ENCODE measurements at places on chromosomes 3 and 15. TPM values are rescaled to one million over a fixed set of nuclear protein-coding genes. Genes with fewer than 3 reads are reported as not detected.

GRCh38 chr3:34008836-34009809 lies 210.7 kb downstream of the PDCD6IP start:
- H3K36me3 ChIP-seq: no peaks in the 10 kb centered on the region
- no peaks in the 10 kb centered on the region for H3K4me1 ChIP-seq
- no peak overlapping the region for H3K4me3 ChIP-seq
- peaks cover 2% of the 10 kb centered on the region for H3K27me3 ChIP-seq
- no peak overlapping the region for H3K27ac ChIP-seq

ARMC8 gene
- 53.1 TPM for total RNA-seq

- no peak for DNase-seq
- H3K4me1 ChIP-seq: peaks cover 2% of the 10 kb centered on the region
- no peaks in the 10 kb centered on the region for H3K36me3 ChIP-seq
Measured at GRCh38 chr3:196694202-196694638, 17.8 kb downstream of the CEP19 start.

GRCh38 chr3:13884851-13885703 lies 5.2 kb upstream of the WNT7A start:
- peak; percentile 49 for DNase-seq
- H3K27me3 ChIP-seq: peaks cover 27% of the 10 kb centered on the region
- H3K36me3 ChIP-seq: no peaks in the 10 kb centered on the region
- H3K27ac ChIP-seq: no peak overlapping the region

KIF15 gene
- 42.3 TPM for total RNA-seq

FOXB1 gene
- 0.74 TPM for total RNA-seq

- peak overlapping the region; percentile 5 for H3K27ac ChIP-seq
- no peaks in the 10 kb centered on the region for H3K27me3 ChIP-seq
- no peak overlapping the region for H3K4me3 ChIP-seq
- peaks cover 37% of the 10 kb centered on the region for H3K36me3 ChIP-seq
- no peaks in the 10 kb centered on the region for H3K4me1 ChIP-seq
Measured at GRCh38 chr3:12579905-12580304, 23.0 kb downstream of the MKRN2 start.

RTF1 gene
- total RNA-seq: 38.1 TPM

GRCh38 chr15:72535911-72536310 lies 61.8 kb downstream of the ARIH1 start:
- H3K4me3 ChIP-seq: no peak overlapping the region
- no peak overlapping the region for H3K27ac ChIP-seq
- H3K27me3 ChIP-seq: no peaks in the 10 kb centered on the region
- H3K36me3 ChIP-seq: peaks cover 23% of the 10 kb centered on the region
- H3K4me1 ChIP-seq: peaks cover 23% of the 10 kb centered on the region

PTPRG gene
- not detected for total RNA-seq

GRCh38 chr3:144341471-144341870 lies 369.8 kb downstream of the DIPK2A start:
- H3K27me3 ChIP-seq: peaks cover 2% of the 10 kb centered on the region
- H3K4me3 ChIP-seq: no peak overlapping the region
- H3K27ac ChIP-seq: no peak overlapping the region
- H3K36me3 ChIP-seq: no peaks in the 10 kb centered on the region

MKRN3 gene
- 3.0 TPM for total RNA-seq

GRCh38 chr15:60000824-60001609 lies 3.1 kb upstream of the FOXB1 start:
- H3K4me1 ChIP-seq: peaks cover 62% of the 10 kb centered on the region
- peak overlapping the region; percentile 59 for H3K27ac ChIP-seq
- H3K4me3 ChIP-seq: peak overlapping the region; percentile 45
- peaks cover 88% of the 10 kb centered on the region for H3K27me3 ChIP-seq
- peaks cover 8% of the 10 kb centered on the region for H3K36me3 ChIP-seq

GRCh38 chr3:64895991-64896895 lies 208.4 kb upstream of the ADAMTS9 start:
- DNase-seq: no peak
- H3K27ac ChIP-seq: no peak overlapping the region
- H3K36me3 ChIP-seq: no peaks in the 10 kb centered on the region
- H3K27me3 ChIP-seq: no peaks in the 10 kb centered on the region
- no peak overlapping the region for H3K4me3 ChIP-seq

DNA sequence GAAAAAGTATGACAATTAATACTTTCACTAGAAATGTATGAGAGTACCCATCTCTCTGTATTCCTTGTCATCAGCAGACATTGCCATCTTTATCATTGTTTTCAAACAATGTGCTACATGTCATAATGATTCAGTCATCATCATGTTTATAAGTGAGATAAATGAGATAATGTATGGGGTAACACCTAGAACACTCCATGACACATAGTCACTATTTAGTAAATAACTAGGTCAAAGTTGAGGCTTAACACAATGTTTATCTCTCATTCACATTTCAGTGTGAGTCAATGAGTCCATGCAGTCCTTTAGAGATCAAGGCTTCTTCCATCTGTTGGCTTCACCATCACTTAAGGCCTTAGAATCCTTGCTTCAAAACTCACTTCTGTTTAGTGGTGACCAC lies 70.0 kb downstream of the NLGN1 start:
- no peaks in the 10 kb centered on the region for H3K36me3 ChIP-seq
- no peaks in the 10 kb centered on the region for H3K27me3 ChIP-seq
- no peaks in the 10 kb centered on the region for H3K4me1 ChIP-seq
- DNase-seq: no peak
- no peak overlapping the region for H3K27ac ChIP-seq

ELP6 gene
- 39.8 TPM for total RNA-seq

CP gene
- not detected for total RNA-seq

- peak overlapping the region; percentile 35 for H3K4me3 ChIP-seq
- peaks cover 3% of the 10 kb centered on the region for H3K36me3 ChIP-seq
- peaks cover 26% of the 10 kb centered on the region for H3K4me1 ChIP-seq
- no peaks in the 10 kb centered on the region for H3K27me3 ChIP-seq
Measured at GRCh38 chr3:170007031-170007663, 30.6 kb upstream of the GPR160 start.

- peaks cover 23% of the 10 kb centered on the region for H3K36me3 ChIP-seq
- peak overlapping the region; percentile 95 for H3K27ac ChIP-seq
- DNase-seq: no peak
- H3K4me1 ChIP-seq: peaks cover 64% of the 10 kb centered on the region
- peak overlapping the region; percentile 97 for H3K4me3 ChIP-seq
- H3K27me3 ChIP-seq: no peaks in the 10 kb centered on the region
Measured at GRCh38 chr15:63192619-63193206, 3.3 kb downstream of the RAB8B start.

- no peak for DNase-seq
- H3K27me3 ChIP-seq: peaks cover 12% of the 10 kb centered on the region
- no peak overlapping the region for H3K4me3 ChIP-seq
- peaks cover 5% of the 10 kb centered on the region for H3K4me1 ChIP-seq
- H3K27ac ChIP-seq: no peak overlapping the region
Measured at GRCh38 chr3:53264718-53265117, 8.9 kb upstream of the TKT start.
